ENCODE measurements at places on chromosomes 5 and 9. TPM values are rescaled to one million over a fixed set of nuclear protein-coding genes. Genes with fewer than 3 reads are reported as not detected.

- H3K4me3 ChIP-seq, result no peak overlapping the region
- DNase-seq, result no peak
- no peaks in the 10 kb centered on the region for H3K36me3 ChIP-seq
Measured at GRCh38 chr5:123659495-123659894, 147.5 kb downstream of the CSNK1G3 start.

DNA sequence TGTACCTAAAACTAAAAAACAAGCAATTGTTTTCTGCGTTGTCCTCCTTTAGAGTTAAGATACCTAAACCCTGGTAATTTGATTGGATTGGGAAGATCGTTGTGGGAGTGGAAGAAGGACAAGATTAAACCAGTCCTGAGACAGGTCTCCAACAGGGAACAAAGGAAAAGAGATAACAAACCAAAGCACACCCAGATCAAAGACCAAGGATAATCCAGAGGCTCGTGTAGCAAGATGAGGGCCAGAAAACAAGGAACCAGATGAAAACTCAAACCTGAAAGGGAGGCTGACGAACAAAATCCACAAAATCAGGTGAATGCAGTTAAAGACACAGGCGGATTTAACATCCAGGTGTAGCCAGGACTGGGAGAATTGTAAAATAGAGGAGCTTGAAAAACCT, 618.1 kb downstream of the SLCO4C1 start:
- no peaks in the 10 kb centered on the region for H3K4me1 ChIP-seq
- H3K27me3 ChIP-seq, result peaks cover 2% of the 10 kb centered on the region
- H3K36me3 ChIP-seq, result no peaks in the 10 kb centered on the region
- DNase-seq, result no peak
- no peak overlapping the region for H3K27ac ChIP-seq
- H3K4me3 ChIP-seq, result no peak overlapping the region

The ZBTB26 gene
- total RNA-seq, result 9.9 TPM

DNA sequence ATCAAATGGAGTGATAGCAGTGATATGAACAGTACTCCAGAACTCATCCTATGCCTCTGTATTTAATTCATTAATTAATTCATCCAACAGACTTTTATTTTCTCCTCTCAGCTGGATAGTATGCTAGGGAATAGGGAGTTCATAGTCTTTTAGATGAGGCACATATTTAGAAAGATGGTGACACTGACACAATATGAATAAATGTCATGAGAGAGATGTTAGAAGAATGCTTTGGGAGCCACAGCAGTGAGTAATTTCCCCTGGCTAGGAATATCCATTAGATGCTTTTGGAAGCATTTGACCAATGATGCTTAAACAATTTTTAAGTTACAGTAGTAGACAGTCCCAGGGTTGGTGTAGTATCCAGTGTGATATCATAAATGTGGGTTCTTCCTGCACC, 428.7 kb upstream of the SGCD start:
- H3K4me1 ChIP-seq, result no peaks in the 10 kb centered on the region
- H3K36me3 ChIP-seq, result no peaks in the 10 kb centered on the region
- H3K27ac ChIP-seq, result no peak overlapping the region

GRCh38 chr5:82019342-82020138, 47.7 kb downstream of the ATG10 start:
- H3K36me3 ChIP-seq, result peaks cover 5% of the 10 kb centered on the region
- no peaks in the 10 kb centered on the region for H3K4me1 ChIP-seq
- H3K27ac ChIP-seq, result no peak overlapping the region
- no peaks in the 10 kb centered on the region for H3K27me3 ChIP-seq

The STKLD1 gene
- total RNA-seq, result 1.5 TPM

The FOXD4L3 gene
- total RNA-seq, result not detected

The PCDHGB3 gene
- 0.66 TPM for total RNA-seq

- H3K27ac ChIP-seq, result no peak overlapping the region
- H3K4me1 ChIP-seq, result no peaks in the 10 kb centered on the region
- H3K27me3 ChIP-seq, result peaks cover 13% of the 10 kb centered on the region
- H3K36me3 ChIP-seq, result no peaks in the 10 kb centered on the region
- no peak overlapping the region for H3K4me3 ChIP-seq
Measured at GRCh38 chr5:112121258-112121657, 297.8 kb downstream of the EPB41L4A start.

DNA sequence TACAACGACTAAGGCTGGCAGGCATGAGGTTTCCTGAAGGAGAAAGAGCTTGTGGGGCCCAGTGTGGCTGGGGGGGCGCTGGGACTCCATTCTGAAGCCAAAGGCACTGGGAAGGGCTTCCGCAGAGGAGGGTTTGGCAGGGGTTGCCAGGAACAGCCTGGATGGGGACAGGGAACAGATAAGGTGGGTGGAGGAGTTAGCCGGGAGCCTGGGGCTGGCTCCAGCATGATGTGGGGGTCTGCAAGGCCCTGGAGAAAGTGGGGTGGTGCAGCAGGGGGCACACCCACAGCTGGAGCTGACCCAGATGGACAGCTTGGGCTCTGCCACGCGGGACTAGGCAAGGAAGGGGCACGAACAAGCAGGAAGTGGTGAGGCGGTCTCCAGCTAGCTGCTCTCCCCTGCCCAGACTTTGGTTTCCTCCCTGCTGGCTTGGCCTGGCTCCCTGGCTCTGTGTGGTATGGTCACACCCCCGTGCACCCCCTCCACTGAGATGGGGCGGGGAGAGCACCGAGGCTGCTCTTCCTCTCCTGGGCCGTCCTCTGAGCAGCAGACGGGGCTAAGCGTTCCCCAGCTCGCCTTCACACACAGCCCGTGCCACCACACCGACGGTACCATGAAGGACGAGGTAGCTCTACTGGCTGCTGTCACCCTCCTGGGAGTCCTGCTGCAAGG, at the start of gene LTC4S:
LTC4S (plus strand) TSS at position 519 of the 672 bp plus-strand sequence; CDS start at position 614, 95 bp downstream.
- peaks cover 8% of the 10 kb centered on the region for H3K4me1 ChIP-seq
- DNase-seq, result no peak
- H3K36me3 ChIP-seq, result peaks cover 4% of the 10 kb centered on the region
- peak within 1 kb of the TSS; percentile 59 for H3K4me3 ChIP-seq

The TEX48 gene
- total RNA-seq, result 1.0 TPM

- no peak overlapping the region for H3K4me3 ChIP-seq
- H3K27me3 ChIP-seq, result peaks cover 6% of the 10 kb centered on the region
- no peak for DNase-seq
- no peaks in the 10 kb centered on the region for H3K4me1 ChIP-seq
- no peaks in the 10 kb centered on the region for H3K36me3 ChIP-seq
Measured at GRCh38 chr5:181281984-181282316, 21.0 kb upstream of the TRIM52 start.

DNA sequence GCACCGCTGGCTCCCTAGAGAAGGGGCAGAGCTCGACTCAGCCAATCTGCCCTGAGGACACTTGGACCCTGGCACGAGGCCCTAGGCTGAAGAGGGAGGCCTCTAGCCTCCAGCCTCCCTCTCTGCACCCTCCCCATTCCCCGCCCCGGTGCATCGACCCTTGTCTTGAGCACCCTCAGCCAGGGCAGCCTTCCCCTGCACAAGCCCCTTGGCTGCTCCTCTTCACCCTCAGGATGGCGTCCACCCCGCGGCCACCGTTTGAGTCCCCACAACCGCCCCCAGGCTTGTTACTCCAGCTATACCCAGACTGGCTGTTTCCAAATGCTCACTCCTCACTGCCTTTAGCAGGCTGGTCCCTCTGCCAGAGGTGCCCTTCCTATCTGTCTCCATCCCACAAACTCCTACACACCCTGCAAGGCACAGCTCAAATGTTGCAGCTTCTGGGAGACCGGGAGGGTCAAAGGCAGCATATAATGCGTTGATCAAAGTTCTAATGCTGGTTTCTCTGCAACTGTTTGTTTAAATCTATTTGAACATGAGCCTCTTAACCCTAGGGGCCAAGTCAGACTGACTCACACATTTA, 6.5 kb upstream of the FAM163B start:
- H3K4me1 ChIP-seq, result peaks cover 20% of the 10 kb centered on the region
- H3K27ac ChIP-seq, result no peak overlapping the region
- DNase-seq, result no peak
- no peak overlapping the region for H3K4me3 ChIP-seq
- H3K36me3 ChIP-seq, result no peaks in the 10 kb centered on the region

The RIMOC1 gene
- 28.0 TPM for total RNA-seq

The INSL6 gene
- not detected for total RNA-seq

The TOR1A gene
- total RNA-seq, result 61.3 TPM

The PCDHB8 gene
- total RNA-seq, result not detected

- H3K4me1 ChIP-seq, result peaks cover 16% of the 10 kb centered on the region
- peaks cover 2% of the 10 kb centered on the region for H3K27me3 ChIP-seq
- no peak for DNase-seq
Measured at GRCh38 chr5:142748568-142749249, 21.5 kb upstream of the ARHGAP26 start.

Data from activated T-helper 1 cell treated with anti-CD3 and anti-CD28 coated beads, Interleukin-12 subunit alpha, Interleukin-12 subunit beta, Interleukin-2, Interleukin-4 antibody, amounts not matched to agents 30 ng/mL and 10 ng/mL and 1 ng/mL, durations not matched to agents 14 hours and 24 hours and 36 hours (primary cell).